ENCODE measurements at places on chromosomes 2 and 18. TPM values are rescaled to one million over a fixed set of nuclear protein-coding genes. Genes with fewer than 3 reads are reported as not detected.

DNA sequence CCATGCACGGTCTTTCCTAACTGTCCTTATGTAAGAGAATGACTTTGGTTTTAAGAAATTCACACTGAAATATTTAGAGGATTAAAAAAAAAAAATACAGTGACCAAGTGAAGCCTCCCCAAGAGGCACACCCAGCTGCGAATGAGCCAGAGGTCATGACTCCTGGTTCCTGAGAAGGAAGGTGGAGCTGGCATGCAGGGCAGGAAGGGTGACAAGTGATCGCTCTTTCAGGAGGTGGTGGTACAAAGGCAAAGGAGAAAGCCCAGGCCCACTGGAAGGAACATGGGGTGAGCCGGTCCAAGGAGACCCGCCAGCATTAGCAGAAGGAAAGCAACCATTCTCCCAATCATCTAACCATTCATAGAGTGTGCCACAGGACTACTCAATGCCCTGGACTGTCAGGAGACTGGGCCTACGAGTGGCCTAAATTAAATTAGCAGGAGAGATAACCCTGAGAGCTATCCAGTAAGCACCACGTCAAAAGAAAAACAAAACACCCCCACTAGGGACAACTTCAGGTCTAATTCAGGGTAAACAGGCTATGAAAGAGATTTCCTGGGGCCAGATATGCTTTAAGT, 7.8 kb downstream of the INO80C start:
- no peak for DNase-seq

DNA sequence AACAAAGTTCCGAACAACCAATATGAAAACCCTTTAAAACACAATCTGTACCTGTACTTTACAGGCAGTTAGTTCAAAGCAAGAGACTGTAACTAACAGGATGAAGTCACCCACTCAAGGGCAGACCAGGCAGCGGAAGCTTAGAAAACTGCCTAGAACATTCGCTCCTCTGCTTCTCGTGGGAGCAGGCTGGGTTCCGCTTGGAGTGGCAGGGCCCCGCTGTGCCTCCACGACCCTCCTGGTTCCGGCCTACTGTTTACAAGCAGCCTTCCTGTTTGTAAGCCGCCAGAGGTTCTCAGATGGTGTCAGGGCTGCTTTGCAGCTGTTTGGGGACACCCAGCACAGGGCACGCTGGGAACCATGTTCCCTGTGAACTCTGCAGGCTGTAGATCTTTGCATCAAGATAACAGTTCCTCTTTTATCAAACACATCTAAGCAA, 31.3 kb downstream of the CIB4 start:
- DNase-seq: peak; percentile 54

DNA sequence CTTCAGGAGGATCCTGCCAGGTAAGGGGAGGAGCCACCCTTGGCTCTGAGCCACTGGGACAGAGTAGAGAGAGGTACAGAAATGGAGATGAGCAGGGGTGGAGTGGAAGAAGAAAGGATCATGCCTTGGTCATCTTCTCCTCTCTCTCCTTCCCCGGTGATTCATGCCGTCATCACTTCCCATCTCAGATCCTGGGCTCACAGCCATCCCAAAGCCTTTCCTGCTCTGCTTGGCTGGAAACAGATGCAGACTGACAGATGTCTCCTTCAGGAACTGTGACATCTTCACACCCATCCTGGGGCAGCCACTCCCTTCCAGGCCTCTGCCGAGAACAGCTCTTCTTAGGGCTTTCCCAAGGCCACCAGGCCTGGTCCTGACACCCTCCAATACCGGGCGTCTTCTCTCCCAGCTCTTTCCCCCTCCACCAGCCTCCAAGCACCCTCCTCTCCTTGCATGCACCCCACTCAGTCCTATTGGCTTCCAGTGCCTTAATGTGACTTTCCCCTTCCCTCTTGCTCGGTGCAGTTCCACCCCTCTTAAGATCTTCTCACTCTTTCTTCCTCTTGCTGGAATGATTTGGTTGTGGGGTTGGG, 58.3 kb upstream of the TNP1 start:
- DNase-seq: no peak

GRCh38 chr2:58571181-58571852, 330.2 kb upstream of the FANCL start:
- no peak for DNase-seq

- DNase-seq: no peak
These were observed 61.3 kb downstream of the PMAIP1 start for GRCh38 chr18:59961070-59961469.

GRCh38 chr2:124534028-124534427, 508.9 kb downstream of the CNTNAP5 start:
- DNase-seq: no peak

GRCh38 chr18:59606193-59607077, 90.8 kb downstream of the CCBE1 start:
- DNase-seq: no peak

DNA sequence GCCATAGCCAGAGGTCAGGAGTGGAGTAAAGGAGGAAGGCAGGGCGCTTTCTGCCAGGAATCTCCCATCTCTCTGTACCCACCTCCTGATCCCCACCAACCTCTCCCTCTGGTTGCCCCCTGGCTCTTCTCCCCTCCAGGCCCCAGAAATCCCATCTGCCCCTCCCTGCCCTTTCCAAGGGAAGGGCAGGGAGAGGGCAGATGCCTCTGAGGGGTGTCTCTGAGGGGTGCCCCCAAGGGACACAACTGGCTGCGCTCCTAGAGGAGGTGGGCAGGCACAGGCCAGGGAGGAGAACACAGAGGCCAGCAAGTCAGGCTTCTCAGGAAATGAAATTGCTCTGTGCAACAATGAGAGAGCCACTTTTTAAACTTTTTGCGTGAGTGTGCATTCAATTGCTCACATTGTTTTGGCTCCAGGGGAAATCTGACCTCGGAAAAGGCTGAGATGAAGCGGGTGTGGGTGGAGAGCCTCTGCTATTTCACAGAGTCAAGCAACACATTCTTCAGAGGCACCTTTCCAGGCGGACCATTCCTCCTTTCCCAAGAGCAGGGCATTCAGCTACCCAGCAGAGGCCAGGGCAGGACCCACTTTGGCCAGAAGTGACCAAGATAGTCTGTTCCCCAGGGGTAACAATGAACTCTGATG, 125.5 kb downstream of the SMAD7 start:
- DNase-seq: peak; percentile 57

- DNase-seq: no peak
These were observed 202.2 kb upstream of the PIK3C3 start for GRCh38 chr18:41752826-41753225.

GRCh38 chr2:131033786-131034121, 59.5 kb downstream of the FAM168B start:
- peak; percentile 49 for DNase-seq

- no peak for DNase-seq
These were observed 543.6 kb downstream of the PLCL1 start for GRCh38 chr2:198347946-198348345.

DNA sequence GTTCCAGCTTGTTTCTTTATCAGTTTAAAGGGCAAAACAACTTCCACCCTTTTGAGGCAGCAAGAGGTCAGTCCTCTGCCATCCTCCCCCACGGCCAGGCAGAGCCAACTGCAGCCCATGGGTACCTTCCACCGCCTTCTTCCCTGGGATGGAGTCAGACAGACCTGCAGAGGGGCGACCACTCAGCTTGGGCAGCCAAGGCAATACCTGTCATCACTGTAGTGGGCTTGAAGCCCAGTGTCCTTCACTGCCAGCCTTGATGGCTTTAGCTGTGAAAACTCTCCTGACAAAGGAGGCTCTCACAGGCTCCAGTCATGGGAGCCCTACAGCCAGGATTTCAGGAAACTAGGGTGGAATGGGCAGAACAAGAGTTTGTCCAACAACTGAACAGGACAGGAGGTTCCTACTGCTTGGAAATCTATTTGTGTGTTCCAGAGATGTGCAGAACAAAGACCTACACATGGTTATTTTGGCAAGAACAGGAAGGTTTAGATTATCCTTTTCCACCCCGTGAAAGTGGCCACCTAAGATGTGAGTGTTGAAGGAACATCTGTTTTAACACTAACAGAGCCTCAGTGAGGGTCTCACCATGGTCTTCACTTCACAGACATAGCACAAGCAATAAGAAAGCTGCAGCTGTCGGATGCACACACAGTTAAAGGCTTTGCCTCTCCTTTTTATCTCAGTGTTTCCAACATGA, 93.9 kb upstream of the RMDN2 start:
- DNase-seq: no peak

GRCh38 chr18:79211844-79212243, 142.7 kb downstream of the ATP9B start:
- no peak for DNase-seq

GRCh38 chr2:127386246-127386645, 1.5 kb downstream of the MAP3K2 start:
- no peak for DNase-seq

GRCh38 chr2:144946263-144946662, 426.3 kb upstream of the ZEB2 start:
- no peak for DNase-seq

DNA sequence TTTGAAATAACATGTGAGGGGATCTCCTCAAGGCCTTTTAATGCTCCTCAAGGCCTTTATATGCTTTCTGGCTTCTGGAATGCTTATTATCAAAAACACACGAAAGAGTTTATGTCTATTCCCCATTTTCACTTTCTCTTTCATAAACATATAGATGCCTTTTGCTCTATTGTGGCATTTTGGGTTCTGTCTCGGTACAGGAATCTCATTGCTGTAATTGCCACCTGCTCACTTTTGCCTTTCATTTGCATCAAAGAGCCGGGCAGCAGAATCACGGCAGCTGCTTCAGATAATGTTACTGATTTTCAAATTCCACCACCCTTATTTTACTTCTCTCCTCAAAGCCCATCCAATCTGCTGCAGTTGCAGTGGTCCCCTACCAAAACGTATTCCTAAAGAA, 54.8 kb upstream of the LPIN2 start:
- peak; percentile 25 for DNase-seq

GRCh38 chr2:81213598-81213997, 909.0 kb upstream of the LRRTM1 start:
- DNase-seq: no peak

DNA sequence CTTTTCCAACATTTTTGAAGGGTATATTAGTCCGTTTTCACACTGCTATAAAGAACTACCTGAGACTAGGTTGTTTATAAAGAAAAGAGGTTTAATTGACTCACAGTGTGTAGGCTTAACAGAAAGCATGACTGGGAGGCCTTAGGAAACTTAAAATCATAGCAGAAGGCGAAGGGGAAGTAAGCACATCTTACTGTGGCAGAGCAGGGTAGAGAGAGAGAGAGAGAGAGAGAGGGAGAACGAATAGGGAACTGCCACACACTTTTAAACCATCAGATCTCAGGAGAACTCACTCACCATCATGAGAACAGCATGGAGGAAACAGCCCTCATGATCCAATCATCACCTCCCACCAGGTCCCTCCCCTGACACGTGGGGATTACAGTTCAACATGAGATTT, 420.3 kb downstream of the SOCS6 start:
- DNase-seq: no peak

- no peak for DNase-seq
These were observed 44.6 kb downstream of the ADD2 start for GRCh38 chr2:70723286-70723885.

- no peak for DNase-seq
These were observed 75.0 kb upstream of the BZW1 start for GRCh38 chr2:200736646-200737274.

- DNase-seq: no peak
These were observed 31.2 kb downstream of the DDX1 start for GRCh38 chr2:15622614-15623480.

- DNase-seq: no peak
These were observed 193.8 kb upstream of the RND3 start for GRCh38 chr2:150681120-150681804.

DNA sequence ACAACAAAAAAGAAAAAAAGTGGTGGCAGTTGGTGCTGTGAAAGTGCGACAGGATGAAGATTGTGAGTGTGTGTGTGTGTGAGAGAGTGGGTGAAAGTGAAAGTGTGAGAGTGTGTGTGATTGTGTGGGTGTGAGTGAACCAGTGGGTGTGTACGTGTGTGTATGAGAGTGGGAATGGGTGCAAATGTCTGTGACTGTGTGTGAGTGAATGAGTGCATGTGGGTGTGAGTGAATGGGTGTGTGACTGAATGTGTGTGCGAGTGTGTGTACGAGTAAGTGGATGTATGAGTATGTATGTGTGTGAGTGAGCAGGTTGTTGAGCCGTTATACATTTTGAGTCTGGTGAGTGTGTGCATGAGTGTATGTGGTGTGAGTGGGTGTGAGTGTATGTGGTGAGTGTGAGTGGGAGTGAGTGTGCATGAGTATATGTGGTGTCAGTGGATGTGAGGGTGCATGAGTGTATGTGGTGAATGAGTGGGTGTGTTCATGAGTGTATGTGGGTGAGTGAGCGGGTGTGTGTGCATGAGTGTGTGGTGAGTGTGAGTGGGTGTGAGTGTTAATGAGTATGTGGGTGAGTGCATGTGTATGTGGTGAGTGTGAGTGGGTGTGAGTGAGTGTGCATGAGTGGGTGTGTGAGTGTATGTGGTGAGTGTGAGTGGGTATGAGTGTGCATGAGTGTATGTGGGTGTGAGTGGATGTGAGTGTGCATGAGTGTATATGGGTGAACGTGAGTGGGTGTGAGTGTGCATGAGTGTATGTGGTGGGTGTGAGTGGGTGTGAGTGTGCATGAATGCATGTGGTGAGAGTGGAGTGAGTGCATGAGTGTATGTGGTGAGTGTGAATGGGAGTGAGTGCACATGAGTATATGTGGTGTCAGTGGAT, 69.3 kb upstream of the HPCAL1 start:
- no peak for DNase-seq

- no peak for DNase-seq
These were observed 170.3 kb upstream of the SPRED2 start for GRCh38 chr2:65602603-65603235.

DNA sequence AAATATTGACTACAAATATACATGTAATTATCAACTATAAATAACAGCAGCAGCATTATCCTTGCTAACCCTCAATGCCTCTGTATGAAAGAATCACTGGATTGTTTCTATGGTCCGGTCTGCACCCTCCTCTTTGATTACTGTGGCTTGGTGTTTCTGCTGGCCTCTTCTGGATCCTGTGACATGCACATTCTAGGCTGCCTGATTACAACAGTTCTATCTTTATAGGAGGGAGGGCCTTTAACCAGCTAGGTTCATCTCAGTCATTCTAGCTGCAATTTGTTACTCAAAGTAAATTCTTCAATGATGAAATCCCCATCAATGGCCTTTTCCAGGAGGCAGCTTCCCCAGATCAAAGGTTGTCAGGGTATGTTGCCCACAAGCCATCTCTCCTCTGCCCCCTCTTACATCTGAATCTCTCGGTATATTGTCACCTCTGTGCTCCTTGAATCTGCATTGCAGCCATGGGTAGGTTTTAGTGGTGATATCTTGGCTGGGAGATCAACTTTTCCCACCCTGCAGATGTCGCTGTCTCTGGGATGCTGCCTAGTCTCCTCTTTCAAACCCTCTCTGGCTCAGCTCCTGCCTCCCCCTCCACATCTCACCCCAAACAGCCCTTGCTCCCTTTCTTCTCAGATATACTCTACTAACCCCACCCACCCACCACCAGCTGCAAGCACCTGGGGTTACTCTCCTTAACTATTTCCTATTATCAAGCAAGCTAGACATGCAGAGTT, 106.2 kb upstream of the BZW1 start:
- DNase-seq: no peak

The ELOA2 gene
- not detected for total RNA-seq

The EFR3B gene
- 5.3 TPM for total RNA-seq

The ABCG5 gene
- total RNA-seq: 0.10 TPM

The DHRS9 gene
- total RNA-seq: 1.3 TPM

The EGR4 gene
- 1.2 TPM for total RNA-seq

The GPR55 gene
- total RNA-seq: not detected

All from type B pancreatic cell (in vitro differentiated cells).